ENCODE measurements at places on chromosomes 11 and 22.

DNA sequence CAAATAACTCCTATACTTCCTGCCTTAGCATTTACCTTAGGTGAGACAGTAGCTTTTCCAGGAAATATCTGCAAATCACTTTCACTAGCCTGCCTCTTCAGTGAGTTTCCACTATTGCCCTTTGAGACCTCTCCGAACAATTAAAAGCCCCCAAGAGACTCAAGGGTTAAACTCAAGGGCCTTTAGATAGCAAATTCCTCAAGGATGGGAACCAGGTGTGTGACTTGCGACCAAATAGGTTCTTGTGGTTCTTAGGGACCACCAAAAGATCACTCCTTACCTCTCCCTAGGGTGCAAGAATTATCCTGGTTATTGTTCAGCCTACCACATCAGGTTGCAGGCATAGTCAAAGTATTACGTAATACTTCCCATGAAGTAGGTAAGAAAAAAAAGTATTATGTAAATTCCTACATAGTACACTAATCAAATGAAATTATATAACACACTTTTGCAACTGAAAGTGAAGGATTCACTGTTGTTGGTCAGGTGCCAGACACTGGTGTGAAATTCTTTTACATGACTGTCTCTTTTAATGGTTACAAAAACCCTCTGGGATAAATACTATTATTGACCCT, 1.4 kb upstream of the RDX start:
- no peak for DNase-seq

DNA sequence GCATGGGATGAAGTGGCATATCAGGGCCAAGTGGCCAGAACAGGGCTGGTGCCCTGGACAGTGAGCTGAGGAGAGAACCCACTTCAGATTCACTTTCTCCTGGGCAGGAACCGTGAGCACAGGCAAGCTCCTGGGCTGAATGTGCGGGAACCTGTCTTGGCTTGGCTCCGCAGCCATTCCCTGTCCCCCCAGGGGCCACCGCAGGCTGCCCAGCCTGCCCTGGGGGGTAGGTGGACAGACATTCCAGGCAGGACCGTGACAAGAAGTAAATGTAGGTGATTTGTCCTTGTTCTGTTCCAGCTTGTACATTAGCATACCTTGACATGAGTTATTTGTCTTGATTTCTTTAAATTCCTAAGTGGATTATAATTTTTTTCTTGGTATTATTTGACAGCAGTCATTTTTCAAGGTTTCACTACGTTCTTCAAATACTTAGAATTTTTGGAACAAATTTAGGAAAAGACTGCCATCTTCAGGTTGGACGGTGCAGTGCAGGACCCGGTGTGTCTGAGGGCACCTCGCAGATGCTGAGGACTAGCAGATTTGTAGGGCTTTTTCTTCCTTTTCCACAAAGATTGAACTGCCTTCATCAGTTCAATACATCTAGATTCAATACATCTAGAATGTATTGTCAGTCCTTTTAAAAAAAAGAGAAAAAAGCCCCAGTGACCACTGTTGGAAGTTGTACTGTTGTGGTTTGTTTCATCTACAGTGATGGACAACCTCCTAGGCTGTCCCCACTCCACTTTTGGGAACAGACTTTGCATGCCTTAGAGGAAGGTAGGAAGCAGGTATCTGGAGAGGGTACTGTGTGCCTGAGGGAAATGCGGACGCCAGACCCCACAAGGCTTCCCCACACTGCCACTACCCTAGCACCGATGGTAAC, 115.1 kb upstream of the RASSF10 start:
- DNase-seq: peak; percentile 23

GRCh38 chr11:911031-911889, 650 bp upstream of the CHID1 start:
- DNase-seq: no peak

DNA sequence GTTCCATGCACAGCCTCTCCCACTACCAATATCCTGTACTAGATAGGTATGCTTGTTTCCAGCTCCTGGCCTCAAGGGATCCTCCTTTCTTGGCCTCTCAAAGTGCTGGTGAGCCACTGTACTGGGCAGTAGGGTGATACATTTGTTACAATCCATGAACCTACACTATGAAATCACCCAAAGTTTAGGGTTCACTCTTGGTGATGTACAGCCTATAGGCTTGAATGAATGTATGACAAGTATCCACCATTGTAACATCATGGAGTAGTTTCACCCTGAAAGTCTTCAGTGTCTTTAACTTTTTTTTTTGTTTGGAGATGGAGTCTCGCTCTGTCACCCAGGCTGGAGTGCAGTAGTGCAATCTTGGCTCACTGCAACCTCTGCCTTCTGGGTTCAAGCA, 31.8 kb downstream of the TRIOBP start:
- DNase-seq: no peak

DNA sequence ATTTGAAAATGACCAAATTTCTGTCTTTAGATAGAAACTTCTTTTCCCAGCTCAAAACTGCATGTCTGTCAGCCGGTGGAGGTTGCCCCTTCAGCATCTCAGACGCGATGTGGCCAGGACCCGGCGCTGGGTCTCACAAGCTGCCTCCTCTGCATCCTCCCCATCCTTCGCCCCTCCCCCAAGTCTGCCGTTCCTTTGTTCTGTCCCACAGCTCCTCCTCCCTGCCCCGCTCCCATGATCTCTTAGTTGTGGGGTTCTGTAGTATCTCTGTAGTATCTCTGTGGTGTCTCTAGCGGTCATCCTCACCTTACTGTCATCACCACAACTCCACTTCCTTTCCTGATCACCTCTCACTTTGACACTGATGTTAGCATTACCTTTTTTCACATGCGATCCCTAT, 49.9 kb downstream of the TRAF6 start:
- no peak for DNase-seq

GRCh38 chr22:37211075-37211865, 1.0 kb downstream of the SSTR3 start:
- DNase-seq: no peak

- DNase-seq: no peak
These were observed 77.2 kb downstream of the MYEOV start for GRCh38 chr11:69370984-69371709.

DNA sequence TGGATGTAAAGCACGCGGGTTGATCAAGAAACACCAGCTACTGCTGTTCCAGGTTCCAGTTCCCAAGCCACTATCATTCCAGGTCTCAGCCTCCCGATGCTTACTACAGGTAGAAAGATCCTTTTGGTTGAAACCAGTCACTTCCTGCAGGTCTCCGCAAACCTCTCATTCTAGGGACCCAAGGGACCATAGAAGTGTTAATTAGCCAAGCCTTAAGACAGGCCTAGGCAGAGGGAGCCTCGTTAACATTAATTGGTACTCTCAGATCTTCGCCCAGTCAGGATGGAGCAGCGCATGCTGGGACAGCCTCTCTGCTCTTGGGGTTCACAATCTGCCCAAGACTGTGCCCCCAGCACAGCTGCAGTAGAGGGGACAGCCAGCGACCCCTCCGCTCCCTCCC, 11.2 kb upstream of the OAF start:
- no peak for DNase-seq

GRCh38 chr11:122756417-122756816, 81.9 kb upstream of the CRTAM start:
- DNase-seq: peak; percentile 71

DNA sequence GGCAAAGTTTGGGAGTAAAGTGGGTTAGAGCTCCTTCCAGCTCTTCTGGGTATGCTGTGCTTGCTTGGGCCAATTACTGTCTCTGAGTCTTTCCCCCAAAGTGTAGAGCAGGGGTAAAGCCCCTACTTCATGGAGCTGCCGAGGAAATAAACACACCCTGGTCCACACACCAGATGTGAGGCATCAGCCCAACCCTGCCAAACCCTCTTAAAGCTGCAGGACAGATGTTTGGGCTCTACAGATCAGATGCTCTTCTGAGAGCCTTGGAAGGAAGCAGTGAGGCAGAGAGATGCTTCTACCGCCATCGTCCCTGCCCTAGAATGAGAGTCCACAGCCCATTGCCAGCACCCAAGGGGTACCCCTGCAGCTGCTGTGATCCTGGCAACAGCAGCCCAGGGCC, 64.7 kb downstream of the ELFN2 start:
- DNase-seq: no peak

GRCh38 chr11:75352588-75353206, 1.2 kb upstream of the ARRB1 start:
- no peak for DNase-seq

- DNase-seq: no peak
These were observed 175.8 kb upstream of the BDNF start for GRCh38 chr11:27875831-27876775.

- DNase-seq: no peak
These were observed 1.7 kb upstream of the LRRC4C start for GRCh38 chr11:41461057-41461681.

GRCh38 chr11:26708736-26709456, 13.0 kb downstream of the SLC5A12 start:
- DNase-seq: no peak

GRCh38 chr11:3169255-3170043, 4.3 kb upstream of the OSBPL5 start:
- DNase-seq: no peak

GRCh38 chr11:134098566-134099184, 29.8 kb downstream of the JAM3 start:
- DNase-seq: no peak

- no peak for DNase-seq
These were observed 67.1 kb upstream of the GRAMD1B start for GRCh38 chr11:123362941-123363340.

DNA sequence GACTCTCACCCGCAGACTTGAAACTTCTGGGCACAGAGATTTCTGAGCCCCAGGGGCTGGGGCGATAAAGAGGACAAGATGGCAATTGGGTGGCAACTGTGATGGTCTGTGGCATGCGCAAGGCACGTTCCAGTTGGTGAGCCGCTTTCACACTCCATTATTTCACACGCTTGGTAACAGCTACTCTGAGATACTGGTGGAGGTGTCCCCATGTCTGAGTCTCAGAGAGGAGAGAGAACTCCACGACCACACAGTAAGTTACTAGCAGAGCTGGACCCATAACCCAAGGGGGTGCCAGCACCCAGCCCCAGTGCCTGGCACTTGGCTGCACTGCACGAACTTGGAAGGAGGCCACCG, 6.0 kb upstream of the KCNJ4 start:
- no peak for DNase-seq

GRCh38 chr11:45502226-45502545, 163.2 kb downstream of the CHST1 start:
- no peak for DNase-seq

DNA sequence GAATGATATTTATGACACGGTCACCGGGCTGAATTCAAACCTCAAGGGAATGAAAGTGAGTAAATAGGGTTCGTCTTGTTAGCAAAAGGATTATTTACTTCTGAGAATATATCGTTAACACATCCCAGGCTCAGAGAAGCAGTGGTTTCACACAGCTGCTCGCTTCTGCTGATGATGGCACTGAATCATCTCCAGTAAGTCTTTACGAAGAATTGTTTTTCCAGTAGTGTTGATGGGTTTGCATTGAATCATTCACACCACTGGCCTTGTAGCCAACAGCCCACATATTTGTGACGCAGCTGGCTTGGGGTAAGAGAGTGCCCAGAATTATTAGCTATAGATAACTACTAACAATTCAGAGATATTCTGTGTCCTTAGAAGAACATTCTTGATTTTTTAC, 236.3 kb downstream of the CADM1 start:
- DNase-seq: no peak

GRCh38 chr22:36921309-36922104, 8.1 kb downstream of the CSF2RB start:
- DNase-seq: no peak

DNA sequence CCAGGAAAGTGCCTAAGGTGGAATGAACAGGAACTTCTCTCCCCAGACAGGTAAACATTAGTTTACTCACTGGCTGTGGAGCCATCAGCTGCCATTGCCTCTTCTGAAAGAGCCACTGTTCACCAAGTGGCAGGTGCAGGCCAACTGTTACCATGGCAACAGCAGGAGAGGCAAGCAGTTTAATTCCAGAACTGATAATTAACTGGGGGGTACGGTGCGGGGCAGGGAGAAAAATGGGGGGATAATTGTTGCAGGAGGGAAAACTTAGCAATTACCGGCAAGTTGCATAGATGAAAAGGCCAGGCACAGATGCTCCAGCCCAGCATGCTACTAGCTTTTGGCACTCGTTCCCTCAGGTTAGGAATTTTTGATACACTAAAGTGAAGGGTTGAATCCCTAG, 85.1 kb downstream of the TRIM44 start:
- no peak for DNase-seq

DNA sequence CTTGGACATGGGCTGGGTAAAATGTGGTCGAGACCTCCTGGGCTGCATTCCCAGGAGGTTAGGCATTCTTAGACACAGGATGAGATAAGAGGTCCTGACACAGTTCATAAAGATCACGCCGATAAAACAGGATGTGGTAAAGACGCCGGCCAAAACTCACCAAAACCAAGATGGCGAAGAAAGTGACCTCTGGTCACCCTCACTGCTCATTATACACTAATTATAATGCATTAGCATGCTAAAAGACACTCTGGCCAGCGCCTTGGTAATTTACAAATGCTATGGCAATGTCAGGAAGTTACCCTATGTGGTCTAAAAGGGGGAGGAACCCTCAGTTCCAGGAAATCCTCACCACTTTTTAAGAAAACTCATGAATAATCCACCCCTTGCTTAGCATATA, 983.3 kb downstream of the OPCML start:
- no peak for DNase-seq

- DNase-seq: no peak
These were observed 70.8 kb downstream of the LIF start for GRCh38 chr22:30175690-30176288.

DNA sequence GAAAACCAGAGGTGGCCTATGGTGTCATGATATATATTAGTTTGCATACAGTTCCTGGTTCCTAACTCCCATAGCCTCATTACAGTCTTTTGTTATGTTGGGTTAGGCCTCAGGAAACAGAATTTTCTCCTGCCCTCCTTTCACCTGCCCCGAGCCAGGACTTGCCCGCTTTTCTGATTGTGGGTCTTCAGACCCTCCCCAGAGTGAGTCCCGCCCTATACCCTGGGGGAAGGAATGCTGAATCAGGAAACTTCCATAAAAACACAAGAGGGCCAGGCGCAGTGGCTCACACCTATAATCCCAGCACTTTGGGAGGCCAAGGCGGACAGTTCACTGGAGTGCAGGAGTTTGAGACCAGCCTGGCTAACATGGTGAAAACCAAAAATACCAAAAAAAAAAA, 70.9 kb downstream of the SLC35F2 start:
- DNase-seq: no peak

- no peak for DNase-seq
These were observed 22.0 kb upstream of the CAT start for GRCh38 chr11:34416766-34417165.
